ENCODE measurements at places on chromosomes 1 and 21. TPM values are rescaled to one million over a fixed set of nuclear protein-coding genes. Genes with fewer than 3 reads are reported as not detected.

- DNase-seq, result no peak
Observed at GRCh38 chr1:154270833-154271232, 1.6 kb upstream of the HAX1 start.

DNA sequence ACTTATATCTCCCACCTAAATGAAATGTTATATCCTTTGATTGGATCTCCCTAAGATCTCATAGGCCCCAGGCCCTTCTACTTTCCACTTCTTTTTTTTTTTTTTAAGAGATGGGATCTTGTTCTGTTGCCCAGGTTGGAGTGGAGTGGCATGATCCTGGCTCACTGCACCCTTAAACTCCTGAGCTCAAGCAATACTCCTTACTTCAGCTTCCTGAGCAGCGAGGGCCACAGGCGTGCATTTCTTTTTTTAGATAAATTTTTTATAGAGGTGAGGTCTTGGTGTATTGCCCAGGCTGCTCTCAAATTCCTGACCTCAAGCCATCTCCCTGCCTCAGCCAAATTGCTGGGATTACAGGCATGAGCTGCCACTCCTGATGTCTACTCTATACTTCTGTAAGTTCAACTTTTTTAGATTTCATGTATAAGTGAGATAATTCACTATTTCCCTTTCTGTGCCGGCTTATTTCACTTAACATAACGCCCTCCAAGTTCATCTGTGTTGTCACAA is 987.5 kb upstream of the NCAM2 start:
- DNase-seq, result no peak

DNA sequence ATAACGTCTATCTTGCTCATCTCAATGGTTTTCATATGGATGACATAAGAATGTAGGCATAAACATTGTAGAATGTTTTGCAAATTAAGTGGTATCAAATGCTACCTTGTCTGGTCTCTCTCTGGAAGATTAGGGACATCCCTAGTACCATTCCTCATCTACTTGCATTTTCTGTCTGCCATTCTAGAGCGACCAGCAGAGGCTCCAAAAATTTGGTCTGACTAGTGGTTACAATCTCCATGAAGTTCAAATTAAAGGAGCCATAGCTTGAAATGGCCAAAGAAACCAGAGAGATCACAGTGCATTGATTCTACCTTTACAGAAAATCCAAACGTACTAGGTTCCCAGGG is 1.1 kb downstream of the CD84 start:
- DNase-seq, result no peak

DNA sequence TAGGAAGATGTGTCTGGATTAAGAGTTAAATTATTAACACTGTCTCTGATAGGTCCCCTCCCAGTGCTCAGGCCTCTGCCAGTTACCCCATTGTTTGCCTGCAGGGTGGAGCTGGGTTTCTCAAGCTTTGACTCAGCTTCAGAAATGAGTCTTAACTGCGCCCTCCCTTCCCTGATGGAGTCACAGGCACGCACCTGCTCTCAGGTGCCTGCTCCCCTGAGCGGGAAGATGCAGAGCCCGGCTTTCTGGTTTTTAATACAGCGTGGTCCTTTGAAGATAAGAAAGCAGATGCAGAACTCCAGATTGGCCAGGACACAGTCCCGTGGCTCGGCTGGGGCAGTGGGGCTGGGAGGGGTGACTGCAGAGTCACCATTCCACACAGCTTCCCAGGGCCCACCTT is 3.2 kb upstream of the SPRR4 start:
- DNase-seq, result no peak

DNA sequence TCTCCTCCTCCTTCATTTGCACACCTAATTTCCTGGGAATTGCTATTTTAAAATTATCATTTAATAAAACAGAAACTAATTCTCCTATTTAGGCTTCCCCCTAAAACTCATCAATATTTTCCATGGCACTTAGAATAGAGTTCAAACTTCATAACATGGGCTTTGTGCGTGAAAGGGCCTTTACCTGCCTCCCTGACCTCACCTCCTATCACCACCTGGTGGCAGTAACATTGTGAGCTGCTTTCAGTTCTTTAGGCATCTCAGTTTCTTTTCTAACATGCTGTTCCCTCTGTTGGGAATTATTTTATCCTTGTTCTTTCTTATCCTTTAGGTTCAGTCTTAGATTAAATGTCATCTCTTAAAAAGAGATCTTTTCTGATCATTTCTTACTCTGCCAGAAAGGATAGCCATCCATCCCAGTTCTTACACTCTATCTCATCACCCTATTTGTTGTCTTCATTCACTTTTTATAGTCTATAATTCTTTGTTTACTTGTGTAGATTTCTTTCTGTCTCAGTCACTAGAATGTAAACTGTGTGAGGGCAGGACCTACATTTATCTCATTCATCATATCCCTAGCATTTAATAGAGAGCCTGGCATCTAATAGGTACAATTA is 133.8 kb upstream of the KIAA1614 start:
- DNase-seq, result peak; percentile 15

- DNase-seq, result no peak
Observed at GRCh38 chr21:14718951-14719350, 172.8 kb upstream of the SAMSN1 start.

DNA sequence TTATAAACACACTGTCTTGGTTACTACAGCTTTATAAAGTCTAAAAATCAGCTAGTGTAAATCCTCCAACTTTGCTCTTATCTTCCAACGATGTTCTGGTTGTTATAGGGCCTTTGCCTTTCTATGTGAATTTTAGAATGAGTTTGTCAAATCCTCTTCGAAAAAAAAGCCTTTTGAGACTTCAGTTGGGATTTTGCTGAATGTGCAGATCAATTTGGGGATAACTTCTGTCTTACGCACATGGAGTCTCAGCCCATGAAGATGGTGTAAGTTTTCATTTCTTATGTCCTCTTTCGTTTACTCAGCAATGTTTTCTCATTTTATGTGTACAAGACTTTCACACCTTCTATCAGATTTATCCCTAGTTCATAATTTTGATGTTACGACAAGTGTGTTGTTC is 64.8 kb upstream of the ADARB1 start:
- DNase-seq, result no peak

- DNase-seq, result peak; percentile 11
Observed at GRCh38 chr1:84078108-84078841, 65.8 kb upstream of the PRKACB start.

GRCh38 chr1:64745986-64746940 is 1.4 kb downstream of the RAVER2 start:
- peak; percentile 37 for DNase-seq

DNA sequence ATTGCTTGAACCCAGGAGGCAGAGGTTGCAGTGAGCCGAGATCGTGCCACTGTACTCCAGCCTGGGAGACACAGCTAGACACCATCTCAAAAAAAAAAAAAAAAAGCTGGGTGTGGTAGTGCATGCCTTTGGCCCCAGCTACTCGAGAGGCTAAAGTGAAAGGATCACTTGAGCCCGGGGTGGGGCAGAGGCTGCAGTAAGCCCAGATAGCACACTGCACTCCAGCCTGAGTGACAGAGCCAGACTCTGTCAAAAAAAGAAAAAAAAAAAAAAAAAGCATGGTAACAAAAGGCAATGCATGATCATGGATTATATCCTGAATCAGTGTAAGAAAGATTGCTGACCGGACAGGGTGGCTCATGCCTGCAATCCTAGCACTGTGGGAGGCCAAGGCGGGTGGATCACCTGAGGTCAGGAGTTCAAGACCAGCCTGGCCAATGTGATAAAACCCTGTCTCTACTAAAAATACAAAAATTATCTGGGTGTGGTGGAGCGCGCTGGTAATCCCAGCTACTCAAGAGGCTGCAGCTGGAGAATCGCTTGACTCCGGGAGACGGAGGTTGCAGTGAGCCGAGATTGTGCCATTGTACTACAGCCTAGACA is 76.3 kb downstream of the RUSC1 start:
- DNase-seq, result no peak

DNA sequence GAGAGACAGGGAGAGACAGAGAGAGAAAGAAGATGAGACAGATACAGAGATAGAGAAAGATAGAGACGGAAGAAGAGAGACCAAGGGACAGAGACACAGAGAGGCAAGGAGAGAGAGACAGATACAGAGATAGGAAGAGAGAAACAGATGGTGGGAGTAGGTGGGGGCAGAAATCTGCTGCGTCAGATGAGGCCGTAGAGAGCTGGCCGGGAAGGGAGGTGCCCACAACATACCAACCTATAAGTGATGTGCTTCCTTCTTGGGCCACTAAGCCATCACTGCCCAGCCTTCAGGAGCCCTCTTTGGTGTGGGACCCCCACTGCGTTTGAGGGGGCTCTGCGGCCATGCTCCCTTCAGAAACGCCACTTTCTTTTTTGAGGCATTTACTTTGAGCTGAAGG is 307.6 kb upstream of the VAMP3 start:
- DNase-seq, result no peak

- no peak for DNase-seq
Observed at GRCh38 chr1:221350091-221350490, 391.8 kb downstream of the DUSP10 start.

DNA sequence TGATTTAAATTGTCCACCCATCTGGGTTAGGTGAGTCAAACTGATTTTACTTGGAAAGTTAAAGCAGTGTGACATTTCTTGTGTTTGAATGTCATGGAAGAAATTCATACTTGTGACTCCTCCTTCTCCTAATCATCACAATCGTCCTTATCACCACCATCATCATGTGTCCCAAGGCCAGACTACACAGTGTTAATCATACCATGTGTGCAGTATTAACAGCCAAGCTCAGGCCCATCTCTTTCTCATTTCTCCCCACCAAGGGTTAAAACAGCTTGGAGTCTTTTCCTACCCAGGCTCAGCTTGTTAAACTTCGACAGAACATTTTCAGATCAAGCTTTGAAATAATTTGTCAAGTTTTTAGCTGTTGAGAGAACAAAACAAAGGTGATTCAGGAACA is 22.5 kb upstream of the PLA2G2E start:
- no peak for DNase-seq

MX2 gene
- total RNA-seq, result 0.17 TPM

PKLR gene
- total RNA-seq, result 0.05 TPM

NBPF19 gene
- total RNA-seq, result 19.5 TPM

SLC16A4 gene
- total RNA-seq, result 173 TPM

Measured in renal cortical epithelial cell (primary cell).